ENCODE measurements at places on chromosomes 1 and 21.

GRCh38 chr1:185074307-185074706, 28.9 kb downstream of the RNF2 start:
- DNase-seq: no peak

GRCh38 chr1:227335242-227336020, 17.1 kb upstream of the CDC42BPA start:
- no peak for DNase-seq

- DNase-seq: no peak
Observed at GRCh38 chr1:161166669-161167548, 683 bp downstream of the PPOX start.

DNA sequence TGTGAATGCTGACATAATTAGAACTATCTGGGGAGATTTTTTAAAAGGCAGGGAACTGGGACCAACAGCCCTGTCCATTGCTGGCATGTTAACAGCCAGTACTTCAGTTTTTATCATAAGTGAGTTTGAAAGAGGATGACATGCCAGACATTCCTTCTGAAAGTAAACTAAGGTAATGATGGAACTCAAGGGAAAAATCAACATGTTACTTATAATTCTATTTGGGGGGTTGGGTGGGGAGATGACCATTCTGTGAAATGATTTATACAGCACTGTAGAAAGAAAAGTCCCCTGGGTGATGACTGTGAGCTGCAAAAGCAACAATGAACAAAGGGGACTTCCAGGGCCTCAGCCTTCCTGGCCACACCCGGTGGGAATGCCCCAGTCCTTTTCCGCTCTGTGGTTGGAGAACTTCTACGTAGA, 5.4 kb upstream of the LAMC2 start:
- DNase-seq: no peak

DNA sequence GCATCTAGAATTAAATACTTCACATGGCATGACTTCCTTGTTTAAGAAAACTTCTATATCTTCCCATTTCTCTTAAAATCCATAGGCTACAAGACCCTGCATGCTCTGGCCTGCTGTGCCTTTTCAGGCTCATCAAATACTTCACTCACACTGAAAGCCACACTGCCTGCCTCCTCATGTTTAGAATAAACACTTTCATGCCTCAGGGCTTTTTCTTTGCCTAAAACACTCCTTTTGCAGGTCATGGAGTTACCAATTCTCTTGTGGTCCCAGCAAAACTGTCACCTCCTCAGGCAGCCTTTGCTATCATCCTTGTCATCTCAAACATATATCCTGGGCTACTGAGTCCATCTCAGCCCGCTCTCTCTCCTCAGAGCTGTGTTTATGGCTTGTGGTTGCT, 5.5 kb downstream of the SGIP1 start:
- no peak for DNase-seq

GRCh38 chr1:111199881-111200801, at the start of gene DENND2D:
Gene DENND2D (minus strand): TSS chr1:111200646. CDS start chr1:111200459, 187 bp downstream.
- peak; percentile 59 for DNase-seq

DNA sequence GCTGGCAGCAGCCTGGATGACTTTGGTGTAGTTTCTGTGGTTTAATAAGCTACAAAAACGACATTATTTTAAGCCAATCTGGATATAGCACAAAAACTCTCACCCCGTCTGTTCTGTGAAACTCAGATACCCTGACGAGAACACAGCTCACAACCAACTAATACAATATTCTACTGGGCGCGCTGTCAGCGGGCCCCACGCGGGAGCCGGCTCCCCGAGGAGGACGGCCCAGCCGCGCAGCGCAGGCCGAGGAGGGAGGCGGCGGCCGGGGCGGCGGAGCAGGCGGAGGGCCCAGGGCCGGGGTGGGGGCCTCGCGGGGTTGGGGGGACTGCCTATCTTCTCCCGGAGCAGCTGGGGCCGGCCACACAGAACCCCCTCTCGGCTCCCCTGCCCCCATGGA, 87.2 kb upstream of the POU3F1 start:
- no peak for DNase-seq

DNA sequence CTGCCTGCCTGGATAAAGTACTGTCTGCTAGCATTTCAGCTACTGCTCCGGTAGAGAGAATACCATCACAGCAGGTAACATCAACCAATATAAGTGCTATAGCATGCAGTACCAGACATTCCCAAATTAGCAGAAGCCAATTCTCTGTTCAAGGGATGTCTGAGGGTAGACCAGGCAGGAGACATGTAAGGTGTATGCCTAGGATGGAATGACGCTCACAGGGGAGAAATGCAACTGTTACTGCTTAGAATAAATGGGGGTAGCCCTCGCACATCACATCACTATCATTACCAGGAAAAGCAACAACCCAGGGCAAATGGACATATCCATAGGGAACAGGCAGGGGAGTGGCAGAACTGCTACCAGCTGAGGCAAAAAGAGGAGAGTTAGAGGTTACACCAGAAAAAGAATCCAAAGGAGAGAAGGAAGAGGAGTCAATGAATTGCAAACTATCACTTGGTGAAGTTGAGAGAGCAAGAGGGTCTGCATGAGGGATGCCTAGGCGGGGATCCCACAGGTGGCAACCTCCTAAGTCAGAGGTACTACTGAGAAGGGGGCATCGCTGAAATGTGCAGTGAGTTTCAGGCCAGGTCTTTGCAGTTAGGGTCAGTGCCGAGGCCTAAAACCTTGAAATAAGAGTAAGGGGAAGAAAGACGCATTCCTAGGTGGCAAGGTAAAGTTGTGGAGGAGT, 1.1 kb downstream of the UBE2Q1 start:
- DNase-seq: no peak

DNA sequence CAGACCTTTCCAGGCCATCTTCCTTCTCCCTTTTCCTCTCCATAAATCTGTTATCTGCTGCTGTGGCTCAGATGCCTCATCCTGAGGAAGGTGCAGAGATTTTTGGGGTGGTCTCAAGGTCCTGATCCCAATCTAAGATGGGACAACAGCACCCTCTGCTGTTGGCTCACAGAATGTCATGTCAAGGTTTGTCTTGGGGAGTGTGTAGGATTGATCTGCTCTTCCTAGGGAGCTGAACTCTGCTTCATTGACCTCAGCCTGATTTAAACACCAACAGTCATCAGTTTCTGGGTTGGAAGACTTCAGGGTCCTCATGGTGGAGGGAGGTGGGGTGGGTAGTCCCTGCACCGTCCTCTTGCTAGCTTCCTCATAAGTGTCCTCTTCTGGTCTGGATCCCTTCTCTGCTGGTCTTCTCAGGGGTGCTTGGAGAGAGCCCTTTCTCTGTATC, 62.8 kb upstream of the LAX1 start:
- DNase-seq: peak; percentile 57

Measured in CD4-positive, alpha-beta T cell treated with Interferon alpha-2 for 1 hour (primary cell).